ENCODE measurements at places on chromosomes 12 and 14.

DNA sequence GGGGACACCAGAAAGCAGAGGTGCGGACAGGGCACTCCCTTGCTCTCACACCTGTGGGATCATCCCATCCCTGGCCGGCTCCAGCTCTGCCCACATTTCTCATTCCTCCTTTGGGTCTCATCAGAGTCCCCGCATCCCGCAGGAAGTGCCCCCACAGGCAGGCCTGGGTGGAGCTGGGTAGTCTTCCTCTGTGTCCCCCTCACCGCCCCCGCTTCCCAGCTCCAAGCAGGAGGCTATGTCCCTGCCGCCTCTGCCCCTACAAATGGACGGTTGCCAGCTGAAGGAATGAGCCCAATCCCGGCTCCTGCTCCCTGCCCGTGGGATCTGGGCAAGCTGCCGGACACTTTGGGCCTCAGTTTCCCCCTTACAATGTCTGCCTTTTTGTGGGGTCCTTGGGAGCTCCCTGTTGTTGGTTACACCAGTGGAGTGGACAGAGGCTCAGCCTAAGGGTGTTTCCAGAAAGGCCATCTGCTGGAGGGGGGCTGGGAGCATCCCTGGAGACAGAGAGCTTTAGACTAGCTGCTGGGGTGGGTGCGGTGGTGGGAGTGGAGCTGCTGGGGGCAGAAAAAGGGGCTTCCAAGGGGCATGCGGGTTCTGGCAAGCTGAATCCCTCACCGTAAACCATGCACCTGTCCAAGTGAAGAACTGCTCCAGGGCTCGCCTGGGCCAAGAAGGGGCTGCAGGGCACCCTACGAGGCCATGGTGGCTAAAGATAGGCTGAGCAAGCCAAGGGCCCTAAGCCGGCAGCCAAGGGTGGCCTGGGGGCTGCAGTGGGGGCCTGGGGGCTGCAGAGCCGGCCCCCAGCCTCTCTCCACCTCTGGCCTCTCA, 7.9 kb upstream of the GPR132 start:
- no peak for DNase-seq

- no peak for DNase-seq
These were observed 6.0 kb upstream of the MANSC4 start for GRCh38 chr12:27785882-27786570.

- no peak for DNase-seq
These were observed 42.4 kb downstream of the CACNA2D4 start for GRCh38 chr12:1876086-1876485.

GRCh38 chr12:132766380-132767085, 4.9 kb upstream of the ANKLE2 start:
- DNase-seq = no peak

GRCh38 chr14:41482861-41483260, 123.8 kb upstream of the LRFN5 start:
- DNase-seq = no peak

DNA sequence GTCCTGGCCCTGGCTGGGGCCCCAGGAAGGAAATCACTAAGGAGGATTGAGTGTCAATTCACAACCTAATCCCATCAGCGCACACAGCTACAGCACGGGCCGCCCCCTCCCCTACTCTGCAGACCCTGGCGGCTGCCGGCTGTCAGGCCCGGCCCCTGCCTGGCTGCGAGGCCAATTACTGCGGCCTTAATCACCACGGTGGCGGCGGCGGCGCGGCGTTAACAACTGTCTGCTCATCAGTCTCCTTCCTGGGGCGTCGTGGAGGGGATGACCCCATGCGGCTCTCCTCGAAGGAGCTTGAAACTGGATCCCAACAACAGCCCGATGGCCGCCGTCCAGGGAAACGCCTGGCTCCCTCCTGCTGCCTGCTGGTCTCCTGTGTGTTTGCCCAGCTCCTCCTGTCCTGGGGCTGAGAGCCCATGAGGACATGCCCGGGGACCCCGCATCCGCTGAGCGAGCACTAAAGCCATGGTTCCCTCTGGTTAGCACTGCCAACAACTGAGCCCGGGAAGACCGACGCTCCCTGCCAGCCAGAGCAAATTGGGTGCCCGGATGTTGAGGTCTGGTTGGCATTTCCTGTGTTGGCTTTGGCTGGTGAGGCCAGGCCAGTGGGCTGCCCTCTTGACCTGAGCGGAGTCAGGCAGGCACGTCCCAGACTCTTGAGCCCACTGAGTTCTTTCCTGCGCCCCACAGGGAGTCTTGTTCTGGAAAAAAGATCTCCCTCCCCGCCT, 21.8 kb upstream of the EIF2B2 start:
- no peak for DNase-seq

DNA sequence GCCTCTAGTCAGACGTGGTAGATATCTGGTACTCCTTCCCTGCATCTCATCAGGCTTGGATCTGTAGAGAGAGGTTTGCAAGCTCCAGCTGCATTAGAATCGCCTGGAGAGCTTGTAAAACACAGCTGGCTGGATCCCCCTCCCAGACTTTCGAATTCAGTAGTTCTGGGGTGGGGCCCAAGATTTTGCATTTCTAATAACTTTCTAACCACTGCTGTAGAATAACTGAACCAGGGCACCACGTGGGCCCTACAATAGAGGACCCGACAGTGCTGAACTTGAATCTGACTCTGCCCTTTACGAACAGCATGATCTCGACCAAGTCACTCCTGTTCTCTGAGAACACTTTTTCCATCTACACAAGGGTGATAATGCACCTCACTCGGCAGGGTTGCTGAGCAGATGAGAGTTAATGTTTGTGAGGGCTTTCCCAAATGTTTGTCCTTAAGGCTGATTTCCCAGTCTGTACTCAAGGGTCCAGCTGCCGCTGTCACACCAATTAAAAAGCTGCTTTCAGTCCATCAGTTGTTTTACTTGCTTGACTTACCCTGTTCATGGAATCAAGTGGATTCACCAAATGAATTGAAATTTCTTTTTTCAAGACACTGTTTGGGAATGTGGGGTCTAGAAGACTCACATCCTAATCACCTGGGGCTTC, 86.6 kb upstream of the SLC24A4 start:
- DNase-seq = no peak

DNA sequence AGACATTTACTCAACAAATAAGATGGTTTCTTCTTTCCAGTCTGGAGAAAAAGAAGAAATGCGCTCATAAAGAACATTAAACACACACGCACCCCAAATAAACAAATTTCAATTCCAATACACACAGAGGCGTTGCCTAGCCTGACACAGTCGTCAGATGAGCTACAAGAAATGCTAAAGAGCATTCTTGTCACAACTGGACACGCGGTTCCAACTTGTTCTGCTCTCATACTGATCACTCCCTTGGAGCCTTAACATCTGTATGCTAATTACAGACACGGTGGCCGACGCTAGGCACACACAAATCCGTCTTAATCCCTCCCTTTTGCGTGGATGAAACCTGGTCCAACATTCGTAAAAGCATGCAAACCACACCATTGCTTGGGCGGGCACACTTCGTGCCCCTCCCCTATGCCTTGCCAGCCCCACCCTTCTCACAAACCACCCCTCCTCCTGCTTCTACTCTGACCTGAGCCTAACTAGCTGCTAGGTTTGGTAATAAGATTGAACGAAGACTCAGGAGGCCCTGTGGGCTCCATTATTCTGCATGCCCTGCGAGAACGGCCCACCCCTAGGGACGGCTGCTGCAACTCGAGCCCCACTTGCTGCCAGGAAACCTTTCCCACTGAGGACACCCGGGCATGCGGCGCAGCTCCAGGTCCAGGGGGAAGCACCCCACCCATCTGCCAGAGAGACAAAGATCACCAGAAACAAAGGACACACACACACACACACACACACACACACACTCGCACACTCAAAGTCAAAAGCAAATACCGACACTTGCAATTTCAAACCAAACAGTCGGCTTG, 1.2 kb downstream of the KCNK10 start:
- no peak for DNase-seq

- DNase-seq = no peak
These were observed 874 bp upstream of the RNU6-8 start for GRCh38 chr14:32203928-32204357.

DNA sequence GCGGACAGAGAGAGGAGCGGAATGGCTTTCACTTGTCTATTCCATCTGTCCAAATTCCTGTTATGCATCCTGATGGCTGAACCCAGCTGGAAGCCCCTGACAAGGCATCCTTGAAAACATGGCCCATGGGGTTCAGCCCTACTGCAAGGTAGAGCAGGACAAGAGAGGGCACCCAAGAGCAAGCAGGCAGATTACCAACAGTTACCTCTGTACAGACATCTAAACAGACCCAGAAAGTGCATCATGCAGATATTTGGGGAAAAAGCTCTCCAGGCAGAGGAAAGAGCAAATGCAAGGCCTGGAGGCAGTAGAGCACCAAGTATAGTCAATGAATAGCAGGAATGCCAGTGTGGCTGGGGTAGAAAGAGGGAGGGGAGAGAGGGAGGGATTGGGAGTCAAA, 407.5 kb downstream of the PCNX1 start:
- DNase-seq = no peak

GRCh38 chr12:67427336-67427735, 158.2 kb downstream of the CAND1 start:
- DNase-seq = no peak

DNA sequence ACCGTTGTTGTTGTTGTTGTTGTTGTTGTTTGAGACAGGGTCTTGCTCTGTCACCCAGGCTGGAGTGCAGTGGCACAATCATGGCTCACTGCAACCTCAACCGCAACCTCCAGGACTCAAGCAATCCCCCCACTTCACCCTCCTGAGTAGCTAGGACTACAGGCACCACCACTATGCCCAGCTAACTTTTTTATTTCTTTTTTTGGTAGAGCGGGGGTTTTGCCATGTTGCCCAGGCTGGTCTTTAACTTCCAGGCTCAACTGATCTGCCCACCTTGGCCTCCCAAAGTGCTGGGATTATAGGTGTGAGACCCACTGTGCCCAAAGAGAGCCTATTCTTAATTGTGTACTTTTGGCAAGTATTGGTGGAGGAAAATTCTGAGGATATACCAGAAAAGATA, 25.7 kb downstream of the MOK start:
- no peak for DNase-seq

- DNase-seq = no peak
These were observed 96.6 kb downstream of the SUDS3 start for GRCh38 chr12:118472940-118473339.

GRCh38 chr14:76267322-76268046, 108.5 kb upstream of the ESRRB start:
- DNase-seq = no peak

- no peak for DNase-seq
These were observed 164.6 kb downstream of the TMEM117 start for GRCh38 chr12:44000309-44000952.

DNA sequence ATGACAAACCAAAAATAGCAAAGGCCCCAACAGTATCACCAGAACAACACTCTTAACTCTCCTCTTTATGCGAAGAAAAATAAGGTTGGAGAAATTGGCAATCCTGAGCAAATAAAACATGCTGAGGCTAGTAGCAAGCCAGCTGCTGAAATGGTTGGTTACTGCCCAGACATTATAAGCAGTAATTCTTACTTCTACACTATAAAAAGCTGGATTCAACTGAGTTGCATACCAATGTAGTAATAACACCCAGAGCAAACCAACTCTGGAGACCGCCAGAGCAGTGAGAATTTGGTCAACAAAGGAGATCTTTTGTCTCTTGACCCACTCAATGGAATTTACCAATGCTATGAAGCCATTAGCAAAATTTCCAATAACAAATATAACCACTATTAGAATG, 628 bp downstream of the TAS2R30 start:
- DNase-seq = no peak

DNA sequence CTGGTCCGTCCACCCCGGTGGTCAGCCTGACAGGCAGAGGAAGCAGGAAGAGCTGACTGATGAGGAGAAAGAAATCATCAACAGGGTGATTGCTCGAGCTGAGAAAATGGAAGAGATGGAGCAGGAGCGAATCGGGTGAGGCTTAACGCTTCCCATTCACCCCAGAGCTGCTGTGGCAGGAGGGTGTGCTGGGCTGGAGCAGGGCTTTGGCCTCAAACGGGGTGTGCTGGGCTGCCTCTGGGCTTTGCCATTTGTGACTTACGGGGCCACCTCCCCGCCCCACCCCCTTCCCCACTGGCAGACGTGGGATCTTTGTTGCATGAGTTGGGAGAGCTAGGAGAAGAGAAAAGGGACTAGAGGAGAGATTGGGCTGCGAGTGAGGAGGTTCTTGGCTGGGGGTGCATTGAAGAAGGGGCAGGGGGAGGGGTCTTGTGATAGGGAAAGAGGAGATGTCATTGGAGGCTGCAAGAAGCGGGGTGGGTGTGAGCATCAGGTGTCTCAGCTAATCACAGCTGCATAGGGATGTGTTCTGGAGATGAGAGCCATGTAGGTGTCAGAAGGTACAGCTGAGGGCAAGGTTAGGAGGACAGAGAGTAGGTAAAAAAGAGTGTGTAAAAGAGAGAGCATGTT, 56.3 kb downstream of the RPH3A start:
- no peak for DNase-seq

DNA sequence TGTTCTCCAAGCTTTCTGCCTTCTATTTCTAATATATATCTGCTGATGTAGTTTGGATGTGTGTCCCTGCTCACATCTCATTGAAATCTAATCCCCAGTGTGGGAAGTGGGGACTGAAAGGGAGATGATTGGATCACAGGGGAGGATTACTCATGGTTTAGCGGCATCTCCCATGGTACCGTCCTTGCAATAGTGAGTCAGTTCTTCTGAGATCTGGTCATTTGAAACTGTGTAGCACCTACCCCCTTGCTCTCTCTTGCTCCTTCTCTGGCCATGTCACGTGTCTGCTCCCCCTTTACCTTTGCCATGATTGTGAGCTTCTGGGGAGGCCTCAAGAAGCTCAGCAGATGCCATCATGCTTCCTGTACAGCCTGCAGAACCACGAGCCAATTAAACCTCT, 26.2 kb upstream of the ALX1 start:
- DNase-seq = no peak

- no peak for DNase-seq
These were observed 98.9 kb upstream of the EGLN3 start for GRCh38 chr14:34049790-34050189.

DNA sequence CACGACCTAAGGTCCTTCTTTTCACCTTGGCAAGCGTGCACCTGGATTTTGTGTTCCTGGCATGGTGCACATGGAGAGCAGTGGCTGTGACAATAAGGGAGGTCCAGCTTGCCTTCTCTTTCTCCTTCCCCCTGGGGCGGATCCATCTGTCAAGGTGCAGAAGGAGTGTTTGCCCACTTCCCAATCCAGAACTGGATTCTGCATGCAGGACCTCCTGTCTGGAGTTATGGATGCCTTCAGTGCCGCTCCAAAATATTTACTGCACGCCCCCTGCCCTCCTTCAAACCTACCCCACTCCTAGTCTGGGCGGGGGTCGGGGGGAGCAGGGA, 192.7 kb downstream of the DPF3 start:
- DNase-seq = no peak

GRCh38 chr12:80299219-80299618, 144.8 kb upstream of the PTPRQ start:
- DNase-seq = no peak

DNA sequence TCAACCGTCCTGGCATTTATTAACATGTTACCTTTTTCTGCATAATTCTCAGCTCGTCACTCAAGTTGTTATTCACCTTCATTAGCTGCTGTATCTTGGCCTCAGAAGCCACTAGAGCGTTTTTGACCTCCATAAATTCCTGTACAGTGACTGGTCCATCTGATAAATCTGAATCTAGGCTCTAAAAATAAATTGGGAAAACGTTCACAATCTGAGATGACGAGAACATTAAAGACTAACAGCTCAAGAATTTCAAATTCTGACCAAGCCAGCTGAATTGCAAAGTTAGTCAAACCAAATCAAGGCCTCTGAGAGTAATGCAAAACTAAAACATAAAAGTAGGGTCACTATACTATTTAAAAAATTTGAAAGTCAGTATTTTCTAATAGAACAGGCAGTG, 45.0 kb downstream of the GIT2 start:
- DNase-seq = no peak

- DNase-seq = no peak
These were observed 316.4 kb downstream of the MED13L start for GRCh38 chr12:115960868-115961802.

- DNase-seq = no peak
These were observed 45.1 kb downstream of the FAM222A start for GRCh38 chr12:109758426-109759420.

All from stimulated activated CD8-positive, alpha-beta memory T cell treated with anti-CD3 and anti-CD28 coated beads, Interleukin-7, amount 100 ng/mL, for 4 hours (primary cell).